ENCODE measurements at places on chromosomes 2 and 18.
A peak's percentile ranks its signal among the peaks of the same experiment; 100 is the strongest.

GRCh38 chr2:187051350-187051749 is 202.4 kb upstream of the ZSWIM2 start:
- DNase-seq, result no peak

DNA sequence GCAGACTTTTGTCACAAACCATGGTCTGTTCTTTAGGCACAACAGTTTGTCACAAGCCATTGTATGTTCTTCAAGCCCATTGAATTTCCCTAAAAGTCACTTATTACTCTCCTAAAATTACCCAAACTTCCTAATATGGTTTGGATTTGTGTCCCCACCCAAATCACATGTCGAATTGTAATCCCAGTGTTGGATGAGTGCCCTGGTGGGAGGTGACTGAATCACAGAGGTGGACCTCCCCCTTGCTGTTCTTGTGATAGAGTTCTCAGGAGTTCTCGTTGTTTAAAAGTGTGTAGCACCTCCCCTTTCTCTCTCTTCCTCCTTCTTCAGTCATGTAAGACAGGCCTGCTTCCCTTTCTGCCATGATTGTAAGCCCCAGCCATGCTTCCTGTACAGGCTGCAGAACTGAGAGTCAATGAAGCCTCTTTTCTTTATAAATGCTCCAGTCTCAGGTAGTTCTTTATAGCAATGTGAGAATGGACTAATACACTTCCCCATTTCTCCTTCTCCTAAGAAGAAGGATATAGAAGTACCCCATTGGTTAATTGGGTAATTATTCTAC is 11.2 kb upstream of the GYPC start:
- no peak for DNase-seq

DNA sequence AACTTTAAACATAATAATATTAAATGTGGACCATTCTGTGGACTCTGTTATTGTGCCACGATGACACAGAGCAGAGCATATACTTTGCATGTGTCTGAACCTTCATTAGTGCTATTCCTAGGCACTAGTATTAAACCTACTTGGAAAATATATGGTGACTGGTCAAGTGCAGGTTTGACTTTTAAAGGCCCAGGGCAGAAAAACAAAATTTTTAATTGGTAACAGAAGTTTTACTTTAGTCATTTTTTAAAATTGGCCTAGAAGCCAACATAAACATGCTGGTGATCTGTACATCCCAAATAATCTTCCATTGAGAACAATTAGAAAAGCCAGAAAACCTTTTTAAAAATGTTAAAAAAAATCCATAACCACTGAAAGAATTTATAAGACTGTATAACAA is 16.6 kb downstream of the LDAH start:
- no peak for DNase-seq

GRCh38 chr2:240620149-240620731 is 5.0 kb upstream of the GPR35 start:
- no peak for DNase-seq

DNA sequence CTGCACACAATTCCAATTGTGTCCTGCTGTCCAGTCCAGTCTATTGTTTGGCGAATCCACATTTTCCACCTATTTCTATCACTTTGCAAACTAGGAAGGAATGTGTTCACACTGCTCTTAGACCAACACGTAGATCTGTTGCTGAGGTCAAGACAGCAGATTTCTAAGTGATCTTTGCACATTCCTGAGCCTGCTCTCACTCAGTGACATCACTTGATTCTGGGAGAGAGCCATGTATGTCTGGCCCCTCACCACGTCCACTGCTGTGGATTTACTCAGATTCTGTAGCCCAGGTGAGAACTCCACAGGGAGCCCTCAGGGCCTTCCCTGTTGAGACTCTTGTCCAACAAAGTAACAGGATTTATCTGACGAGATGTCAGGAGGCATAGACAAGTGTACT is 317.2 kb downstream of the TSN start:
- DNase-seq, result no peak

GRCh38 chr2:148578493-148578884 is 66.1 kb upstream of the EPC2 start:
- no peak for DNase-seq

DNA sequence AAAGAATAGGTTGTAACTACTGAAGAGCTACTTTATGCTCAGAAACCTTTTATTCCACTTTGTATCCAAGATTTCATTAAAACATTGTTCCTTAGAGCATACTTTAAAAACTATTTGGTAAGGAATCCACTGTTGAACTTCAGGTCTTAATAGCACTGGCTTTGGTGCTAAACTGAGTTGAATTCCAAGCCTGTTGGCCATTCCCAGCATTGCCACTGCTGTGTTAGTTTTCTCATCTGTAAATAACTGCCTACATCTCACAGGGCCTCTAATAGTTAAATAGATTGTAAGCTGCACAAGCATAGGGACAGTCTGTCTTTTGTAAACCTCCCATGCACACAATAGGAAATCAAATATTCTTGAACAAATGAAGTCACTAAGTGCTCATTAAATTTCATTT is 86.6 kb downstream of the ORC4 start:
- no peak for DNase-seq

DNA sequence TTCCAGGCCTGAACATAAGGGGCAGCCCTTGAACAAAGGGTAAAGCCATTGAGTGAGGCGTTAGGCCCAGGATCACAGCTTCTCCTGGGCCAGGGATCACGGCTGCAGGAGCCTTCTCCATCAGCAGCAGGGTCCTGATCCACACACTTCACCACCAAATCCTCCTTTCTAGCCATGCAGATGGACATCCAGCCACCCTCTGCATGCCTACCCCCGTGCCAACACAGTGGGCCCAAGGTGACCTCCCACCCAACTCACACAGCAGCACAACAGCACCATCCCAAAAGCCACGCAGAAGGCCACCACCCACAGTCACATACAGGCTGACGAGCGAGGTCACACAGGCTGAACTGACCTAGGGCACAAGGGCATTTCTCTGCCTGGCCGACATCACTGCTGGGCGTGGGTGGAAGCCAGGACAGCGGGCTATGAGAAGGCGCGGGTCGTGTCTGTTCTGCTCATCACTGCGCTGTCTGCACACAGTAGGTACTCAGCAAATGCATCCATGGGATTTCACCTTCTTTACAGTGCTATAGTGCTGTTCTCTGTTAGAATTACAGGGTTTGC is 31.2 kb downstream of the TFCP2L1 start:
- DNase-seq, result no peak

DNA sequence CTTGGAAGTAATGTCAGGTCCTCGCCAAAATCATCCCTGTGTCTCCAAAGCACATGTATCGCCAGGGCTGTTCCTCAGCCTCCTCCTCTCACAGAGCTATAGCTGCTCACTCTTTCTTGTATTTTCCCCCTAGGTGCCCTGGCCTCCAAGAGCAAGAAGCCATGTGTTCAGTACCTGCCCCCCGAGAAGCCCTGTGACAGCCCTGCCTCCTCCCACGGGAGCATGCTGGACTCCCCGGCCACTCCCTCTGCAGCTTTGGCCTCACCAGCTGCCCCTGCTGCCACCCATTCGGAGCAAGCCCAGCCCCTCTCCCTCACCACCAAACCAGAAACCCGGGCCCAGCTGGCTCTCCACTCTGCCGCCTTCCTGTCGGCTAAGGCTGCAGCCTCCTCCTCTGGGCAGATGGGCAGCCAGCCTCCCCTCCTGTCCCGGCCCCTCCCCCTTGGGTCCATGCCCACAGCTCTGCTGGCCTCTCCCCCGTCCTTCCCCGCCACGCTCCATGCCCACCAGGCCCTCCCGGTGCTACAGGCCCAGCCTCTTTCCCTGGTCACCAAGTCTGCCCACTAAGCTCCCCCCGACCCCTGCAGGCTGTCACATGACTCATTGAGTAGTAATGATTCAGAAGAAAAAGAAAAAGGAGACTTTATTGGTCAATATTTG is 18.8 kb downstream of the TGOLN2 start:
- peak; percentile 91 for DNase-seq

GRCh38 chr18:55841314-55841713 is 253.3 kb upstream of the TCF4 start:
- DNase-seq, result no peak

DNA sequence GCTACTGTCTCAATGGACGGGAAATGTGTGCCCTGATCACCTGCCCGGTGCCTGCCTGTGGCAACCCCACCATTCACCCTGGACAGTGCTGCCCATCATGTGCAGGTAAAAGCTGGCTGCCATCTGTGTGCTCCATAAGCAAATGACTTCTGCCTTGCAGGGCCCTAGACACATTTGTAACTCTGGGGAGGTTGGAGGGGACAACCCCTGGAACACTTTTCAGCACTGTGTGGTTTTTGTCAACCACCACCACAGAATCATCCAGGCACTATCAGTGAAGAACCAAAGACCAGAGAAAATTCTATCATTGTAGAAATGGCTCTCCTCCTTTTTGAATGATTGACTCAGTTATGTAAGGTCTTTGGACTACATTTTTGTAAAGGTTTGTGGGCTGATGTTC is 84.3 kb downstream of the FEZ2 start:
- no peak for DNase-seq

DNA sequence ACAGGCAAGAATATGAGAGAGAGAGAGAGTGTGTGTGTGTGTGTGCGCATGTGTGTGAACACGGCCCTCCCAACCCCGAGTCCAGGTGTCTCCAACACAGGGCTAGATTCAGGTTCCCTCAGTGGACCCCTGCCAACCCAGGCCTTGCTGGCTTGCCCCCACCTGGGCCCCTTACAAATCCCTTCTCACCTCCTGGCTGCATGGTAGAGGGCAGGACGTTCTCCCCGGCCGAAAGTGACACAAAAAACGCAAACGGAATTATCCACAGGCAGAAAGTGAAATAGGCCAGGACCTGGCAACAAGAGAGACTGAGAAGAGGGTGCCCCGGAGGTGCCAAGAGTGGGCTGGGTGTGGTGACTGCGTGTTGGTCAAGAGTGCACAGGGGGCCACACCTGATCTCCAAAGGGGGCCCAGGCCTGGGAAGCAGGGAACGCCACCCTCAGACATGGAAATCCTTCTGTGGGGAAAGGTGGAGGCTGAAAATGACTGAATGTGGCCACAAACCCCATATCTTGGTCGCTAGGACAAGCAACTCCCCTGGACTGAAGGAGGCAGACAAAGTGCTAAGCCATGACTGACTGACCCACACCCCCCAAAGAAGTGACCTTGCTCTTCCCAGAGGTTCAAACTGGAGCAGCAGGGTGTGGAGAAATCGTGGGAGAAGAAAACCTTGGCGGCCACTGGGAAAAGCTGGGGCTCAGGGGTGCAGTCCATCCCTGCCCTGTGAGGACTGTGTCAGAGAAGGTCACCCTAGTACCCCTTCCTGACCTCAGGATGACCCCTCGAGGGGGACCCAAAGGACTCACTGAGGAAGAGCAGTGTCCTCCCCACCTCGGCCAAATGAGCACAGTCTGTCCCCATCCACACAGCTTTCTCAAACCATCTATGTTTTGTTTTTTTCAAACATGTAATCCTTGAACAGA is 5.7 kb downstream of the TEX261 start:
- DNase-seq, result no peak

- no peak for DNase-seq
These were observed 63.8 kb downstream of the ARL6IP6 start for GRCh38 chr2:152782171-152782570.

GRCh38 chr2:154901063-154901462 is 202.6 kb downstream of the KCNJ3 start:
- no peak for DNase-seq

GRCh38 chr2:102358496-102358895 is 2.9 kb downstream of the IL18R1 start:
- no peak for DNase-seq

DNA sequence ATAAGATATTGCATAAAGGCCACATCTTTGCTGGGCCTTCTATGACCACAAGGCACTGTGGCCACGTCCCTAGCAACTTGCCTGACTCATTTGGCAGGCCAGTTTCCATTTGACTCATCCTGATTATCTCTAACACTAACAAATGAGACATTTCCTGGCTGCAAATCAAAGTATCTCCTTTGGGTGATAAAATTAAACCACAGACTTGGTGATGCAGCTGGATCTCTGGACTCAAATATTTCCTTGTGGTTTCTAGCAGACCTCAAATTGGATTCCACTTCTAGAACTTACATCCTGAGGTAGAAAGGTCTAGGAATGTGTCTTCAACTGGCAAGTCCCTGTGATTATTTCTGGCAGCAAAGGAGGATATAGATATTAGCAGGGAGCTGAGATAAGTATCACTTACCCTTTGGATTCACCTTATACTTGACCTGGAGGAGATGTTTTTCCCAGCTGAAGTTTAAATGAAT is 167.9 kb upstream of the NXPH2 start:
- DNase-seq, result peak; percentile 98

DNA sequence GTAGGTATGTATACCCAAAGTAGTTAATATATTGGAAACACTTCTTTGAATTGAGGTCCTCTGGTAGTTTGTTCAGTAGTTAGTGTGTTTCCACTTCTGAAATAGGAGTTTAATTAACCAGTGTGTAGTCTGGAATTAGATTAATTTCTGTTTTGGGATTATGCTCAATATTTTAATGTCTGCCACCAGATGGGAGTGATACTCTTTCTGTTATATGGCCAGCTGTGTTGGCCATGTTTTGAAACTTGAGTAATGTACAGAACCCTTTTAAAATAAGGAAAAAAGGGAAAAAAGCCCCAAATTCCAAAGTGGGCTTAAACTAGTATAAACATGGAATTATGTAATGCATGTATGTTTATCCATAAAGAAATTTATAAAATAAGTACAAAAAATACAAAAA is 147.7 kb downstream of the CTNNA2 start:
- no peak for DNase-seq

GRCh38 chr2:227436436-227437174 is 35.4 kb upstream of the AGFG1 start:
- no peak for DNase-seq

- DNase-seq, result peak; percentile 53
These were observed 46.6 kb downstream of the PRKRA start for GRCh38 chr2:178404368-178404767.

- no peak for DNase-seq
These were observed 13.2 kb upstream of the ANKRD29 start for GRCh38 chr18:23675896-23676295.
